NCI-H1436 treated with DMSO at 0.1 percent for 48 hours (cell line): ENCODE measurements at places on chromosomes 16 and 17.

DNA sequence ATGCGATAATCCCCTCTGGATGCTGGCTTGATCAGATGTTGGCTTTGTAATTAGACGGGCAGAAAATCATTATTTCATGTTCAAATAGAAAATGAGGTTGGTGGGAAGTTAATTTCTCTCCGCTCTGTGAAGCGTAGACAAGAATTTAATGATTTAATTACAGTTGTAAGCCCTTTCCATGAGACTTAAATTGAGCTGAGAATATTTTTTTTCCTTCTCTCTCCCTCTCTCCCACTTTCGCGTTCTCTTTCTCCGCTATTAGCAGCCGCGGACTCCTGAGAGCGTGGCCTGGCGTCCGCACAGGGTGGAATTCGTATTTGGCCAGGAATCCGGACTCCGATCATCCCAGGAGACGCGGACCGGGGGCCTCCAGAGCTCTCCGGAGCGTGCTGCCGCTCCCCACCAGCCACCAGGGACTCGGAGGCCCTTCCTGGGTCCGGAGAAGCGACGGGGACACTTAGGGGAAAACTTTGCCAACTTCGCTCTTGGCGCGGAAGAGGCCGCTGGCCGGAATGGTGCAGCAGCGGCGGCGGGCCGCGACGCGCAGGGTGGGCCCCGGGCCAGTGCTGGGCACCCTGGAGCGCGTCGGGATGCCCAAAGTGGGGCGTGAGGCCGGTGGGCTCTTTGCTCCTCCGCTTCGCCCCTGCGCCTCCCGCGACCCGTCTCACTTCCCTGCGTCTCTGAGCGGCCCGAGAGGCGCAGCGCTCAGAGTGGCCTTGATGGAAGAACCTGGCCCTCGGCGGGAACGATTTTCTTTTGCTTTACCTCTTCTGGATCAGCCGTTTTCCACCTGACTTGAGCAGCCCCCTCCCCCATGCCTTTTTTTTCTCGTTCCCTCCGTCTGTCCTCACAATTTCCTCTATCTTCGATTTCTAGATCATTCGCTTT, 3.6 kb upstream of the IRX3 start:
- DNase-seq = no peak

DNA sequence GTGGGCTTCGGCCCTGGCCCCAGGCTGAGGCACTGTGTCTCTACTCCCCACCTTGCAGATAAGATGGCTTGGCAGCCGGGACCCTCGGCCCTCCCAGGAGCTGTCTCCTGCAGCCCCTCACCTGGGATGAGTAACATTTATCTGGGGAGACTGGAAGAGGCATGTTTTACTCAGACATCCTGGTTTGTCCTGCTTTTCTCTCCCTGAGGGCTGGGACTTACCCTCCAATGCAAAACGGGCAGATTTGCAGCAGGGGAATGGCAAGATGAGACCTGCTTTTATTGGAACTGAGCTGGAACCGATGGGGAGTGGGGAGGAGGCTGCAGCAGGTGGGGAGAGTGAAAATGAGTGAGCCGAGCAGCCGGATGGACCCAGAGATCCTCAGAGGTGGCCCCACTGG, 27.3 kb upstream of the UBE2G1 start:
- DNase-seq = no peak

- no peak for DNase-seq
Measured at GRCh38 chr17:40623419-40624210, 24.0 kb downstream of the SMARCE1 start.

DNA sequence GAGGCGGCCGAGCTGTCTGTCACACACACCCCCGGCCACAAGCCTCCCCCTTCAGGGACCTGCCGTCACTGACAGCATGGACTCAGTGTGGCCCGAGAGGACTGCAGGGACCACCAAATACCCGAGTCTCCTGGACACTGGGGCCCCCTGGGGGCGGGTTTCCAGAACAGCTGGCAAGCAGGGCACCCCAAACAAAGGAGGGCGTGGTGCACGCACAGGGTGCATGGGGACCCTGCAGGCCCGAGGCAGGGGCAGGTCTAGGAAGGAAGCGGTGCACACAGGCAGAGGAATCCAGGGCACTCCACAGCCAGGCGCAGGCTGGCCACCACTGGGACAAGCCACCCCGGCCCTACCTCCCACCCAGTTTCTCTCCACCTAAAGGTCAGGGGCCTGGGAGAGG, 28.7 kb upstream of the ENPP7 start:
- no peak for DNase-seq

- no peak for DNase-seq
Measured at GRCh38 chr16:86221085-86221484, 289.2 kb upstream of the FOXF1 start.

GRCh38 chr17:8057691-8058114, 18.8 kb downstream of the ALOX15B start:
- DNase-seq = peak; percentile 71

DNA sequence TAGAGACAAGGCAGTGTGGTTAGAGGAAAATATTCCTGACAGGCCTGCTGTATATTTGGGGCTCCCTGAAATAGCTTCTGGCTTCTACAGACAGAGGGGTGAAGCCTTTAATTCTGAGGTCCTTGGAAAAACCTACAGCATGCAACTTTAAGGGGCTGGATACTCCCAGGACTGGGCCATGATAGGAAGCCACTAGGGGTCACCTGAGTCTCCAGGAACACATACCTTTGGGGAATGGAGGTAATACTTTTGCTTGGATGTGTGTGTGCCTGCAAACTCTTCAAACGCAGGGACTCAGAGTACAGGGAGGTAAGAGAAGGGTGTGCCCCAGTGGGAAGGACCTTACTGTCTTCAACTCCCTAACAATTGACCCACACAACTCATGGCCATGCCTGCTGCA, 4.1 kb downstream of the ASIC2 start:
- no peak for DNase-seq

DNA sequence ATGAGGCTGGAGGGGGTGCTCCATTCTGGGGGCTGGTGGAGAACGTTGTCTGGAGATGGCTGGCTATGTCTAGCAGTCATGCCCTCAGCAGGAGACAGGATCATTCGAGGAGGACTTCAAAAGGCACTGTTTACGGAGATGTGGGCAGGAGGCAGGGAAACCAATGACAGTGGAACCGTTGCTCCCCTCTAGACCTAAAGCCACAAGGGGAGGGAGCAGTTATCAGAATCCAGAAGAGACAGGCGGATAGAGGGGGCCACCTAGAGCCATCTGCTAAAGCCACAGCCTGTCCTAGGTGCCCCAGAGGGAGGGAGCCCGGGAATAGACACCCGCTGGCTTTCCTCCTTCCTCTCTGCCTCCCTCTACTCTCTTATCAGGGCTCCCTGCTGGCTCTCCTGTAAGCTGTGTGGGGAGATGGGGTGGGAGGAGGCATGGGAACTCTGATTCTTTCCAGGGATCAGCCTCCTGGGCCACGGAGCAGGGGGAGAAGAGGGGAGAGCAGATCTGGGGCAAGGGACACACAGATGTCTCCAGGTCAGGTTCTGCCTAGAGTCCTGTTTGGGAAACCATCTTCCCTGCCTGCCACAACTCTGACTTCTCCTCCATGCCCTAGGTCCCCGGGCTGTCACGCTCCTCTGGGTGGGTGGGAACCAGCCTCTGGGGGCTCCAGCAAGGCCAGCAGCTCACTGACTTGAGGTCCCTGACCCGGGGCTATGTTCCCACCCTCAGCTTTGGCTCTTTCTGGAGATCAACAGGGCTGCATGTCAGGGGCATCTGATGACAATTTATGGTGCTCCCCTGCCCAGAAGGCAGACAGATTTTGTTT, 42.3 kb downstream of the IRX3 start:
- DNase-seq = no peak

- DNase-seq = no peak
Measured at GRCh38 chr17:17900615-17901520, 64.1 kb upstream of the SREBF1 start.

- DNase-seq = no peak
Measured at GRCh38 chr16:68907781-68908181, 64.5 kb downstream of the TANGO6 start.

- DNase-seq = no peak
Measured at GRCh38 chr17:75898791-75899190, 2.0 kb upstream of the TRIM65 start.

GRCh38 chr16:4085405-4085970, 30.8 kb downstream of the ADCY9 start:
- DNase-seq = no peak

GRCh38 chr16:75495076-75495674, at the start of gene CHST6:
Gene CHST6, minus strand, starts transcription at chr16:75495441. Its CDS starts 15,613 bp downstream, at chr16:75479828.
- DNase-seq = no peak

DNA sequence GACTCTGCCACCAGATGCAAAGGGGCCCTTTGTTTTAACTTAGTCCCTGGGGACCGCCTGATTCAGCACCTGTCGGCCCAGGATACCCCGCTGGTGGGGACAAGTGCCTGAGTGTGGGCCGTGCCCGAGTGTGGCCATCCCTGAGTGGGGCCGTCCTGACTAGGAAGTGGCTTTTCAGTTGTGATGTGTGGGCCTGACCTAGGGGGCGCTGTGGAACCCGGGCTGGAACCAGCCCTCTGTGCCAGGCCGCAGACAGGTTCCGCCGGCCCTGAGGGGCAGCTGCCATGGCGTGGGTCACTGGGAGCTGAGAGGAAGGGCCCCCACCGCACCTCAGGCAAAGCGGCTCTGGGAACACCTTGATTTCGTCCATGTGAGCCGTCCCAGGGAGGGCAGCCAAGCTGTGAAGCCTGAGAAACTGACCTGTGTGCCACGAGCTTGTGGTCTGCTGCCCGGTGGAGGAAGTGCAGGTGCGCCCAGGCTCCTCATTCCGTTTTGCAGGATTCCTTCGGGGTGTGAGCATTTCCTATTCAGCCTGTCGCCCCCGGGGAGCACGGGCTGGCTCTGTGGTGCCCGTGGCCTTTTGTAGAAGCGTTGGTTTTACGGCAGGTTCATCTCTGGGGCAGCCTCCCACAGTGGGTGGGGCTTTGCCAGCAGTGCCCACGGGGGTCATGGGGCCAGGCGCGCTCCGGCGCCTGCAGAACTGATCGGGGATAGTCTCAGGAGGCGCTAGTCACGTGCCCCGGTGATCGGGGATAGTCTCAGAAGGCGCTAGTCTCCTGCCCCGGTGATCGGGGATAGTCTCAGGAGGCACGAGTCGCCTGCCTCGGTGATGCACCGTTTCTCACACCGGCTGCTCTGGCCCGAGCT, 5.3 kb downstream of the RPL13 start:
- no peak for DNase-seq

DNA sequence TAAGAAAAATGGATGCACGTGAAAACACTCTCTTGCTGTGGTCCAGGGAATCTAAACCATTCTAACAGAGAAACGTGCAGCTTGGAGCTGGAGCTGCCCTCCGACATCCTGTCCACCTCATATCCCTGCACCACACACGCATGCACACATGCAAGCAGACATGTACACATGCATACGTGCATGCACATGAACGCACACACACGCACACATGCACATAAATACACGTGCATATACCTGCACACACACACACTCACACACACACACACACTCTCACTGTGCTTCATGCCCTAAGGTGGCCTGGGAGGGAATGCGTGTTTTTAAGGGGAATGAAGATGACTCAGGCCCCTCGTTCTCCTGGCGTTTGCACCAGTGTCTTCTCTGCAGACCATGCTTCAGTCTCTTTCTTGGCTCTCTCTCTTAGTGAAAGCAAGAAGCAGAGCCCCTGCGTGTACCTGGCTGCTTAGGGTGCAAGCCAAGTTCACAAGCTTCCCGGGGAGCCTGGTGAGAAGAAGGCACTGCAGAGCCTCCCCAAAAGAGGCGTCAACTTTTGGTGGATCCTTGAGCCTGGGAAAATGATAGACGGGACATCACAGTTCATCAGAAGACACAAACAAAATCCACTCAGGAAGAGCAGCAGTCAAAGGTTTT, 72.8 kb downstream of the GOSR1 start:
- DNase-seq = no peak

DNA sequence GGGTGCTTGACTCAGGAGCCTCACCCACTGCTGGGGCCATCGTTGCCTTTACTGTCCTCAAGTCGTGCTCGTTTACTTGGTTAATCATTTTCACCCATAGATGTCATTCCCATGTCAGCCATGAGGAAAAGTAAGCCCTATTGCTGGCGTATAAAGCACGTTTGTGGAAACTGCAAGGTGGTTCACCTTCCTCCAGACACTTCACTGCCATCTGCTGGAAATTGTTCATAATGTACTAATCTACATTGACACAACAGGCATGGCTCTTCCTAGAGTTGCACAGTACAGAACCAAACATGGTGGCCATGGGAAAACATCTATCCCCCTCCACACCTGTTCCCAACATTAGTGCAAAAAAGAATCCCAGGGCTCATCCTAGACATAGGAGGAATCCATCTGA, 116.6 kb downstream of the ZNF18 start:
- no peak for DNase-seq

DNA sequence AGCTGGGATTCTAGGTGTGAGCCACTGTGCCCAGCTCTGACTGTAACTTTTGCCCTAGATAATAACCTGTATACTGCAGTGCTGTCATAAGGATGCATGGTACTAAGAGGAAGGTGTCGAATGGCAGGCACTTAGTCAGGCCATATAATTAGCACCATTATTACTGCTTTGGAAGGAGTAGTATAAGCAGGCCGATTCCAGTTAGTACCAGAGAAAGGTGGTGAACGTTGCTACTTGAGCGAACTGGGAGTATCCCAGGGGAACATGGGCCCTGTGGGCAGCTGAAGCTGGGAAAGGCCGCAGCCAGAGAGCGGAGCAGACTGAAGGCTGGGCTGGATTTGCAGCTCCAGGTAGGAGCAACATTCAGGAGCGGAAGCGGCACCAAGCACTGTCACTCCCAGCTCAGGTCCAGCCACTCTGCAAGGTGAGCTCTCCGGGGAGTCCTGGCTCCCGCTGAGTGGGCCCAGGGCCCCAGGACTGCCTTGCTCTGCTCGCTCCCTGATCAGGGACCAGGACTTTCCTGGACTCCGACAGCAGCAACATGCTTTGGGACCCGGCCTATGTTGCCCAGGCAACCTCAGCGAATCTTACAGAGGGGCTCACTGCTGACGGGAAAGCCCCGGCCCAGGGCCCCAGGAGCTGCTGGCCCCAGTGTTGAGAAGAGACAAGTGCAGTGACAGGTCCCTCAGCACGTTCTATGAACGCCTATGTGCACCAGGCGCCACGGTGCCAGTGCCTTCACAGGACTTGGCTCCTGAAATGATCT, 28.6 kb downstream of the C16orf74 start:
- peak; percentile 81 for DNase-seq

- no peak for DNase-seq
Measured at GRCh38 chr17:44599298-44600175, 42.3 kb downstream of the FZD2 start.

DNA sequence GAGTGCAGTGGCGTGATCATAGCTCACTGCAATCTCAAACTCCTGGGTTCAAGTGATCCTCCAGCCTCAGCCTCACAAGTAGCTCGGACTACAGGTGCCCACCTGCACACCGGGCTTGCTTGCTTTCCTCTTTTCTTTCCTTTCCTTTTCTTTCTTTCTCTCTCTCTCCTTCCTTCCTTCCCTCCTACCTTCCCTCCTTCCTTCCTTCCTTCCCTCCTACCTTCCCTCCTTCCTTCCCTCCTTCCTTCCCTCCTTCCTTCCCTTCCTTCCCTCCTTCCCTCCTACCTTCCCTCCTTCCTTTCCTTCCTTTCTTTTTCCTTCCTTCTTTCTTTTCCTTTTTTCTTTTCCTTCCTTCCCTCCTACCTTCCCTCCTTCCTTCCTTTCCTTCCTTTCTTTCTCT, 225.5 kb downstream of the MRTFB start:
- DNase-seq = no peak
